ENCODE measurements at places on chromosomes 6 and 20.

DNA sequence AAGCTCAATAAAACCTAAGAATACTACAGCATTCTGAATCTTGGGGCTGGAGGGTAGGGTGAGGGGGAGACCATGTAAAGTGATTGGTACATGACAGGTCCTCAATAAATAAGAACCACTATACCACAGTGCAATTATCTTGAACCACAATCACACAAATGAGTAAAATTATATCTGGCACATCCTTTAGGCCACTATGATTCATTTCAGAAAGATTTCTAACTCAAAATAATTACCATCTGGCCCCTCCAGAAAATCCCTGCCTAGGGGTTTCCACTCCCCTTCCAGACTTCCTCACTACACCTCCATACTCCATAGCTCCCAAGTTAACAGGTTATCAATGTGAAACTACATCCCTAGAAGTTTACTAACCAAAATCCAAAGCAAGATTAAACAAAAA is 19.7 kb downstream of the AKIRIN2 start:
- peak; percentile 34 for DNase-seq

DNA sequence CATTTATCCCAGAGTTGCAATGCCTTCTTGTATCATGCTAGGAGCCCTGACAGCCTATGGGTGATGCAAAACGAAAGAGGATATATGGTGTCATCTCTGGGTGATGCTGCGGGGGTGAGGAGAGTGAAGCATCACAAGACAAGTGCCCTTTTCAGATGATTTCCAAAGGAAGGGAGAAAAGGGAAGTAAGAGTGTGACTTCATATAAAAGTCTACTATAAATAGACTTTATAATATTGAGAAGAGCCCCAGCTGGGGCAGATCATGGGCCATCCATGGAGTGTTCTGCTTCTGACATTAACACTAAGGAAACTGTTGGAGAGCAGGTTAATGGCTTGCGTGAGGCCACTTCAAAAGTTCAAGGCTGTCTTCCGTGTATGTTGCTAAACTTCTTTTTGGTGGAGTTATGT is 4.4 kb downstream of the CD83 start:
- peak; percentile 73 for DNase-seq

GRCh38 chr6:42407379-42407778 is 44.3 kb downstream of the TRERF1 start:
- DNase-seq: no peak

- no peak for DNase-seq
Observed at GRCh38 chr6:41374618-41375590, 39.5 kb downstream of the NCR2 start.

DNA sequence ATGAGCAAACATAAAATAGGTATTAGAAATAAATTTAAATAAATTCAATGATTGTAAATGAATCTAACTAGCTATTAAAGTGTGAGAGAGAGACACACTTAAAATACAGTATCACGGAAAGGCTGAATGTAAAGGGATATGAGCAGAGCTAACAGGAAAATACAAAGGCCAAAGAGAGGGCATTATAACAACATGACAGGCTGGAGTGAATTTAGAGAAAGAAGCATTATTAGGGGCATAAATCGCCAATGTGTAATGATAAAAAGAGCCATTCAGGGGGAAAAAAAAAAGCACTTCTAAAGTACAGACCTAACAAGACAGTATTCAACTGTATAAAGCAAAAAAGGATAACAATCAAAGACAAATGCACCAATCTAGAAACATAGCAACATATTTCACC is 28.1 kb downstream of the DACT2 start:
- no peak for DNase-seq

- DNase-seq: peak; percentile 27
Observed at GRCh38 chr20:16069389-16070010, 503.7 kb downstream of the KIF16B start.

DNA sequence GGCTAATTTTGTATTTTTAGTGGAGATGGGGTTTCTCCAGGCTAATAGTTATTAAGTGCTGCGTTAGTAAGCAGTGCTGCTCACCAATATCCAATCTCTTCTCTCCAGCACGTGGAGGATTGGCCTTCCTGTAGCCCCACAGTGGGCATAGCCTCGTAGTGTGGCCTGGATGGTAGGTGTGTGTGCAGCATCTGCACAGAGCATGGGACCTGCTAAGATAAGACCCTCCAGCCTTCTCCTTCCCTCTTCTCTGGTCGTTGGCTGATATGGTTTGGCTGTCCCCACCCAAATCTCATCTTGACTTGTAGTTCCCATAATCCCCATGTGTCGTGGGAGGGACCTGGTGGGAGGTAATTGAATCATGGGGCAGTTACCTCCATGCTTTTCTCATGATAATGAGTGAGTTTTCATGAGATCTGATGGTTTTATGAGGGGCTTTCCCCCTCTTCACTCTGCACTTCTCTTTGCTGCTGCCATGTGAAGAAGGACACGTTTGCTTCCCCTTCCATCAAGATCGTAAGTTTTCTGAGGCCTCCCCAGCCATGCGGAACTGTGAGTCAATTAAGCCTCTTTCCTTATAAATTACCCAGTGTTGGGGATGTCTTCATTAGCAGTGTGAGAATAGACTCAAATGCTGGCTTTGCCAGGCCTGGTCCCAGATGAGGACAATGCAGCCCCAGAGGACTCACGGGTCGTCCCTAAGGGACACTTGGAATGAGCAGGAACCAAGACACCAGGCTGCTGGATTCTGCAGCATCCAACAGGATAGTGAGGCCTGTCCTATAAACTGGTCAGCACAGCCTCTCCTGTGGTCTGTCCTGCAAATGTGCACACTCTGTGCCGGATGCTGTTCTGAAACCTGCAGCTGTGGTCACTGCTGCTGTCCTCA is 63.4 kb upstream of the AFDN start:
- DNase-seq: no peak

DNA sequence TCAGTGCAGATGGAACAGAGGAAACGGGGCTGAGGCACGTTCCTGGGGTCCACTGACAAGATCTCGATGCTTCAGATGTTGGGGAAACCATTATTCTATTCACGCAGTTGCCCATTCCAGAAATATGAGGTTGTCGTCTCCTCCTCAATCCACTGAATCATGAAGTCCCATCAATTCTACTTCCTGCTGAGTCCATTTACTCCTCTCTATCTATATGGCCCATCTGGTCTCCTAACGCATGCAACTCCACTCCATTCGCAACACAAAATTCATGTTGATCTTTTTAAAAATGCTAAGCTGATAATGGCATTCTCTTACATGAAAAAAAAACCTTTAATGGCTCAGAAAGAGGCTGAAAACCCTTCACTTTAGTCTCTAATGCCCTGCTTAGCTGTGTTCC is 37.5 kb downstream of the MAP3K5 start:
- no peak for DNase-seq

DNA sequence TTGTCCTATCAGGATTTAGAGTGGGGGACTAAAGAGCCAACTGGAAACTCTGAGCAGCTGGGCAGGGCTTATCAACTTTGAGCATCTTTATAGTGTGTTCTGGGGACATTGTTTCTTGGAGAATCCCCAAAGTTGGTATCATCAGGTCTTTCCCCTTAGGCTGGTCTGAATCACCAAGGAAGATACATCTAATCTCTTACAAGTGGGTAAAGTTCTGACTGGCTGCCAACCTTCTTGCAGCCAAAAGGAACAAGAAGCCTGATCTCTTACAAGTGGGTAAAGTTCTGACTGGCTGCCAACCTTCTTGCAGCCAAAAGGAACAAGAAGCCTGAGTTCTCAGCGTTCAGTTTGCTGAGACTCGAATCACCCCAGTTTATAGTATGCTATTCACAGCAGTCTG is 1.6 kb upstream of the MED23 start:
- no peak for DNase-seq

DNA sequence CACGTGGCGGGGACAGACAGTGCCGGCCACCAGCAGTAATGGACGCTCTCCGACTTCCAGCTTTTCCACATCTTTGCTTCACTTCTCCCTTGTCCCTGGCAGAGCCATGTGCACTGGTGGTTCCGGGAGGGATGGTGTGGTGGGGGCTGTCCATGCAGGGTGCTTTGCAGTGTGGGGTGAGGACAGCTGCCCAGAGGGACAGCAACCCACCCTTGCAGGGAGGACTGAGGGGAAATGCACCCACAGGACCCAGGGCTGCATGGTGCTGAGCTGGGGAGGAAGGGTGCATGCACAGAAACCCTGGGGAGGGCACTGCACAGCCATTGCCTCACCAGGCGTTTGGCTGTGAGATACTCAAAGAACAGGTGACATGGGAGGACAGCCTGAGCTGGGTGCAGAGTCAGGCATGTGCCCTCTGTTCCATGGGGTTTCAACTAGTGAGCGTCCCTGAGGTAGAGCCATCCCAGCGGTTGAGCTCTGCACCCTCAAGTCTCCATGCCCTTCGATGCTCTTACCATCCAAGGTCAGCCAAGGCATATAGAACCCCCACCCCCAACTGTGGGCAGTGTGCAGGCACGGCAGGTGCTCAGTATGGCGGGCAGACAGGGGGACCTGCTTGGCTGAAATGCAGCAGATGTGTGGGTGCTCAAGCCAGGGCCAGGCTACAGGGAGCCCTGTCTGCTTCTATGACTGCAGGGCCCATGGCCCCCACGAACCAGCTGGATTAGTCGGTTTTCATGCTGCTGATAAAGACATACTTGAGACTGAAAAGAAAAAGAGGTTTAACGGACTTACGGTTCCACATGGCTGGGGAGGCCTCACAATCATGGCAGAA is 239.7 kb downstream of the TTLL2 start:
- no peak for DNase-seq

- DNase-seq: peak; percentile 25
Observed at GRCh38 chr6:46491201-46491627, at the start of gene RCAN2. Gene RCAN2, minus strand, starts transcription at chr6:46491449.

- DNase-seq: peak; percentile 84
Observed at GRCh38 chr6:142945446-142946180, 637 bp upstream of the HIVEP2 start.

DNA sequence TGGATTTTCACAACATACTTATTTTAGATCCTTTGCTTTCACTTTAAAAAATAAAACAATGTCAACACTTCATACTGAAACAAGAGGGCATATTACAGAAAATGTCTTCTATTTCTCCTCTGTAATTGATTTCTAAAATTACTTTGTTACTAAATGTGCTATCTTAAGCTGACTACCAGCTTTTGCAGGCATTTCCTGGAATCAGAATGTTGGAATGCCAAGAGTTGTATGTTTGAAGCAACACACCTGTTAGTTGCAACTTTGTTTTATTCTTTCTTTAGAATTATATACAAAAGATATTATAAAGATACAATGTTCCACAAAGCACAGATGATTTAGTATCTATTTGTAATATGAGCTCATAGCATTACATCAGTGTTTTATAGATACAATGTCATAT is 62.5 kb upstream of the TMEM170B start:
- DNase-seq: no peak

GRCh38 chr6:80179695-80180094 is 73.2 kb downstream of the BCKDHB start:
- no peak for DNase-seq

- DNase-seq: no peak
Observed at GRCh38 chr6:37523412-37523811, 23.7 kb upstream of the CCDC167 start.

DNA sequence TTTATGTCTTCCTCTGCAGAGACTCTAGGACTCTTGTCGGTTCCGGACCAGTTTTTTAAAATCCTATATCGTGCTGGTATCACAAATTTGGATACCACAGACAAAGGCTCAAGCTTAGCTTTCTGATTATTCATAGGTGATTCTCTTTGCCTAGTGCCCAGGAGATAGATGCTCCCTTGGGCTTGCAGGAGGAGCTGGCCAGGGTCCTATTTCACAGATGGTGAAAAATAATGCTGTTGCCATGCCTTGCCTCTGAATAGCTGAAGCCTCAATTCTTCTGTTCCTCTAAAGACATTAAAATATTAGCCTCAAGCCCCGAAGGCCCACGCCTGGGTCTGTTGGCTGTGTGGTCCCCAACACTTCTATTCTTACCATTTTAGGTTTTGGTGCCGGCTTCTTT is 123.9 kb upstream of the BACH2 start:
- no peak for DNase-seq

DNA sequence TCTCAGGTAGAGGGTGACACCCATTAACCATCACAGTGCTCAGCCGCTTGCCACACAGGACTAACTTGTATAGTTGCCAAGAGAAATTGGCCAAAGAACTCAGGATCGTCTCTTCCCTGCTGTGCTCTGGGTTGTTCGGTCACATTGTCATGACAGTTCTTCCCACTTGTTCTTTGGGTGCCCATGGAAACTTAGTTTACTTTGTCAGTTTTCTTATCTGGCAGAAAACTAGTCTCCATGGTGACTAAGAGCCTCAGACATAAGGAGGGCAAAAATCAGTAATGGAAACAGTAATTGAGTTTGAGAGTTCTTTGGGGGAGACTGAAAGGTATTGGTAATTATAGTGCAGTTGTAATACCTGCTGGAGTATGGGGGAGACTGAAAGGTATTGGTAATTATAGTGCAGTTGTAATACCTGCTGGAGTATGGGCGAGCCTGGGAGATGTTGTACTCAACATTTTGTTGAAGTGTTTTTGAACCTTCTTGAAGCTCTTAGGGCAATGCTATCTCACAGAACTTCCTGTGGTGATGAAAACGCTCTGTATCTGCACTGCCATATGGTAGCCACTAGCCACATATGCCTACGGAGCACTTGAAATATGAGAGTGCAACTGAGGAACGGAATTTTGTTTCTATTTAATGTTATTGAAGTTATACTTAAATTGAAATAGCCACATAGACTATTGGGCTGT is 95.2 kb upstream of the HDGFL1 start:
- no peak for DNase-seq

GRCh38 chr6:36204068-36204753 is 7.7 kb downstream of the BRPF3 start:
- DNase-seq: peak; percentile 48

GRCh38 chr20:34559311-34560140 is 1.0 kb downstream of the MAP1LC3A start:
- DNase-seq: no peak

DNA sequence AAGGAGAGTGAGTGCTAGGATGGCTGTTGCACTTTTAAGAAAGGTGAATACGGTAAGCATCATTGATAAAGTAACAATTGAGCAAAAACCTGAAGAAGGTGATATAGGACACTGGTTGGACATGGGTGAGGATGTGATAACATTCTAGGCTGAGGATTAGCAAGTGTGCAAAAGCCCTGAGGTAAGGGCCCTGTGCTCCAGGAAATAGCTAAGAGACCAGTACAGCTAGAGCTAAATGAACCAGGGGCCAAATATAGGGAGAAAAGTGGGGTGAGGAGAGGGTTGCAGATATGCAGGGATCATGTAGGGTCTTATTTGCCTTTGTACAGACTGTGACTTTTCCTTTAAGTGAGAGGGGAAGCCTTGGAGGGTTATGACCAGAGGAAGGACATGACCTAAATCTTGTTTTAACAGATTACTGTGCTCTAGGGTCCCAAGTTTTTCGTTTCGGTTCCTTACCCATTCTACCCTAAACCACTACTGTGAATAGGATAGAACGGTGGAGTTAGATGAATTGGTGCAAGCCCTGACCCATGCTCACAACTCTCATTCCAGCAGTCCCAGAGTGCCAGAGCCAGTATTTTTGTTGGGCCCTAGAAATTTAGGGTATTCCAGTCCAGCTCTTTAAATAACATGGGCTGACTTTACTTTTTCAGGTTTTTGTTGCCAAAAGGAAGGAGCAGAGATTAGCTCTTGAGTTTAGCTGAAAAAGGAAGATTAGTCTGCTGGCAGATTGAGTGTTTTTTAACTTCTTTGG is 10.7 kb downstream of the MAPK14 start:
- no peak for DNase-seq

Measured in GM06990 (cell line).